Stimulated activated CD4-positive, alpha-beta T cell treated with anti-CD3 and anti-CD28 coated beads, TNF-alpha, amount 100 ng/mL, for 48 hours (primary cell): ENCODE measurements at places on chromosomes 16 and 17.

DNA sequence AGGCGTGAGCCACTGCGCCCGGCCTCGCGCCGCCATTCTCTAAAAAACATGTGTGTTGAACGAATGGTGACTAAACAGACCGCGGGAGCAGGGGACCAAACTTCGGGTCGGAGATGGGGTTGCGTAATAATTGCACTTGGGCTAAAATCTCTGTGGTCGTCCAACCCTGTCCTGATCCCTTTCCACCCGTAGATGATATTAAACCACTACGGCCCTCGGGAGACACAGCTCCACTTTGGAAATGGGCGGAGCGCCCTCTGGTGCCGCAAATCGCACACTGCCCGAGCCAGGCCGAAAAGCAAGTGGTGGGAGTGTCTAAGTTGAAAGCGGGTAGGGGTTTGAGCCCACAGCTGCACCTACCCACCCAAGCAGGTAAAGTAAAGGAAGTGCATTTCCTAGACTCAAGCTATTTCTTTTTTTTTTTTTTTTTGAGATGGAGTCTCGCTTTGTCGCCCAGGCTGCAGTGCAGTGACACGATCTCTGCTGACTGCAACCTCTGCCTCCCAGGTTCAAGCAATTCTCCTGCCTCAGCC lies 17.0 kb downstream of the CAVIN1 start:
- peak; percentile 66 for DNase-seq

DNA sequence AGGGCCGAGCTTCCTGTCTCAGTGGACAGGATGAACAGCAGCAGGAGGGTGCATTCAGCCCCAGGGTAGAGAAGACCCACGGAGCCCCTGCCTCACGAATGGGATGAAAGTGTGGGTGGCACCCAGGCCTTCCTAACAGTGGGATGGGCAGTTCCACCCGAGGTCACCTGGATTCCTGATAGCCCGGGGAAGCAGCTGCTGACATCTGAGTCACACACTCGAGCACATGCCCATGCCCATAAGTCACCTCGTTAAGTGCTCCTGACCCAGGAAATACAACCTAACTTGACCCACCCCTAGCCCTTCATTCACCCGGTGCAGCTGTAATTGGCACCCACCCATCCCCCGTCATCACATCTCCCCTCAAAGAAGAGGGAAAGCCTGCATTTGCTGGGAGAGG lies 85.3 kb upstream of the FOXF1 start:
- DNase-seq: no peak

DNA sequence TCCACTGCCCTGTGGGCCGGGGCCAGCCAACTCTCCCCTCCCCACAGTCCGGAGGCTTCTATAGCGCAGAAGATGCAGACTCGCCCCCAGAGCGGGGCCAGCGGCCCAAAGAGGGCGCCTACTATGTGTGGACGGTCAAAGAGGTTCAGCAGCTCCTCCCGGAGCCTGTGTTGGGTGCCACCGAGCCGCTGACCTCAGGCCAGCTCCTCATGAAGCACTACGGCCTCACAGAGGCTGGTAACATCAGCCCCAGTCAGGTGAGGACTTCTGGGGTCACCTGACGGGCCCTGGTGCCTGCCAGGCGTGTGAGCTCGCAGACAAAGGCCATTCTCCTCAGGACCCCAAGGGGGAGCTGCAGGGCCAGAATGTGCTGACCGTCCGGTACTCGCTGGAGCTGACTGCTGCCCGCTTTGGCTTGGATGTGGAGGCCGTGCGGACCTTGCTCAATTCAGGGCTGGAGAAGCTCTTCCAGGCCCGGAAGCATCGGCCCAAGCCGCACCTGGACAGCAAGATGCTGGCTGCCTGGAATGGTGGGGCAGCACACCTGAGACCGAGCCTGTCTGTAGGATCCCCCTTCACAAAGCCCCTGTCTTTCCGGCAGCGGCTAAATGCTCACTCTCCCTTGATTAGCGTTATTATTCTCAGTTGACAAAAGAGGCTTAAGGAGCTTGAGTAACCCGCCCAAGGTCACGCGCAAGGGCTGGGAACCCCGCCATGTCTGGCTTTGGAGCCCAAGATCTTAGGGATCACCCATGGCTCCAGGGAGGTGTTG lies 3.9 kb downstream of the SPATA20 start:
- DNase-seq: no peak

- no peak for DNase-seq
These were observed 24.3 kb upstream of the ZFPM1 start for GRCh38 chr16:88428616-88429386.

DNA sequence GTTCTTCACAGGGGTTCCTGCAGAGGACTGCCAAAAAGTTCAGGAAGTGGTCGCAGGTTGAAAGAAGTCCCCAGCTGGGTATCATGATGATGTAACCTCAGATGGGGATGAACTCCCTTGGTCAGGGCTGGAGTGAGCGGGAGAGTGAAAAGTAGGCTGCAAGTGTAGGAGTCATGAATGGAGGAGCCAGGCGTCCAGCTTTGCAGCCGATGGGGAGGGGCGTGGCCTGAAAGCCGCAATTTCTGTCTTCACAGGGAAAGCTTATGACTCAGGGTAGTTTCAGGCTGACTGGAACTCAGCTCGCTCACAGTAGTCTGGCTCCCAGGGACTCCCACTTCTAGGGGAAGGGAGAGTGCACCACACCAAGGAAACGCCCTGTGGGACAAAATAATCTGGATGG lies 70.0 kb upstream of the HS3ST3A1 start:
- no peak for DNase-seq

DNA sequence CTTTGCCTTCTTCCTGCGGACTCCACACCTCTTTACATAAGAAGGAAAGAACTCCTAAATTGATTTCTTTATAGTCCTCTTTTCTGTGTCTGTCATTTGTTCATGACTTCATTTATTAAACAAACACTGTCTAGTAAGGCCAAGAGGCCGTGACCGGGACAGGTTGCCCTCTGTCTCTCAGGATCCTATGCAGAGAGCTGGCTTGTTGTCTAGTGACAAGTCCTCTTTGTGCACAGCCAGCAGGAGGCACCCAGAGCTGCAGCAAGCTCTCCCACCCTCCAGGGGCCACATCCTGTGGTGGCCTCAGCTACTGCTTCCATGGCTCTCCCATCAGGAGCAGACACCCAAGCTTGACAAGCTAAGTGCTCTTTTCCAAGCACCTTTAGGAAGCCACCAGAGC lies 50.6 kb downstream of the PLD6 start:
- DNase-seq: no peak

DNA sequence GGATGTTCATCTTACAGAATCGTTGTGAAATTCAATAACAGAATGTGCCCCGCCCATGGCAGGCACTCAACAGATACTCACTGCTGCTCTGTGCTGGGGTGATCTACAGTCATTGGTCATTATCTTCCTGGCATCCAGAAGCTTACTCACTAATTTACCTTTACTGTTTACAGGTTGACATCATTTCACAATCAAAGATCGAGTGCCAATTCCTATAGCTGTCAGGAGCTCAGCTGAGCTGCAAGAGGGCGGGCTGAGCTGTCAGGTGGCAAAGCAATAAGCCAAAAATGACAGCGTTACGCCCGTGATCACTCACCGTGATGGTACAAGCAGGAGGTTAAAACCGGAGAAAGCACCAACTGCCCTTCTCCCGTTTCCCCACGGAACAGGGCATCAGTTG lies 51.2 kb downstream of the LITAF start:
- DNase-seq: no peak

- no peak for DNase-seq
These were observed 1.3 kb upstream of the TUBB3 start for GRCh38 chr16:89921702-89922476.

GRCh38 chr16:26594666-26595065 lies 472.1 kb upstream of the C16orf82 start:
- no peak for DNase-seq

DNA sequence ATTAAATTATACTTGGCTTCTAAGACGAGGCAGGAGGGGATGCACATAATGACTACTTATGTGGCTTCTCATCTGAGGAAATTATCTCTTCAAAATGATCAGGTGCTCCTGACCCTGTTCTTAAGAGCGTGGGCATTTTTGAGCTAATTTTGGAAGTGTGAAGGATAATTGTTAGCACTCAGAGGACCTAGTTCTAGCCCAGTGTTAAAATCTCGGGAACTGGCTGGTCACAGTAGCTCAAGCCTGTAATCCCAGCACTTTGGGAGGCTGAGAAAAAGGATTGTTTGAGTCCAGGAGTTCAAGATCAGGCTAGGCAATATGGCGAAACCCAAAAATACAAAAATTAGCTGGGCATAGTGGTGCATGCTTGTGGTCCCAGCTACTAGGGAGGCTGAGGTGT lies 103.0 kb upstream of the DHX40 start:
- DNase-seq: no peak

DNA sequence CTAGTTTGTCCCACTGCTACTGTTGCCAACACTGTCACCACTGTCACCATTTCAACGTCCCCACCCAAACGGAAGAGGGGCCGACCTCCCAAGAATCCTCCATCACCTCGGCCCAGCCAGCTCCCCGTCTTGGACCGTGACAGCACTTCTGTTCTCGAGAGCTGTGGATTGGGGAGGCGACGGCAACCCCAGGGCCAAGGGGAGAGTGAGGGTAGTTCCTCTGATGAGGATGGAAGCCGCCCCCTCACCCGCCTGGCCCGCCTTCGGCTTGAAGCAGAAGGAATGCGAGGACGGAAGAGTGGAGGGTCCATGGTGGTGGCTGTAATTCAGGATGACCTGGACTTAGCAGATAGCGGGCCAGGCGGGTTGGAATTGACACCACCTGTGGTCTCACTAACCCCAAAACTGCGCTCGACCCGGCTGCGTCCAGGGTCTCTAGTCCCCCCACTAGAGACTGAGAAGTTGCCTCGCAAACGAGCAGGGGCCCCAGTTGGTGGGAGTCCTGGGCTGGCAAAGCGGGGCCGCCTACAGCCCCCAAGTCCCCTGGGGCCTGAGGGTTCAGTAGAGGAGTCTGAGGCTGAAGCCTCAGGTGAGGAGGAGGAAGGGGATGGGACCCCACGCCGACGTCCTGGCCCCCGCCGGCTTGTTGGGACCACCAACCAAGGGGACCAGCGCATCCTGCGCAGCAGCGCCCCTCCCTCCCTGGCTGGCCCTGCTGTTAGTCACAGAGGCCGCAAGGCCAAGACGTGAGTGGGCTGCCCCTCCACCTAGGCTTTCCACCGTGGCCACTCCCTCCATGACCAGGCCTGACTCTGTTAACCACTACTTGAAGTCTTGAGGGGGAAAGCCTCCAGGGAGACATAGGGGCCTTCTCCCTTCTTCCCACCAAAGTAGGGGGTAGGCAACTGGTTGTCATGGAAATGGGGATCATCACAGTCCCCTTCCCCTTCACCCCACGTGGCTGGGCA lies 9.0 kb upstream of the PHKG2 start:
- no peak for DNase-seq

DNA sequence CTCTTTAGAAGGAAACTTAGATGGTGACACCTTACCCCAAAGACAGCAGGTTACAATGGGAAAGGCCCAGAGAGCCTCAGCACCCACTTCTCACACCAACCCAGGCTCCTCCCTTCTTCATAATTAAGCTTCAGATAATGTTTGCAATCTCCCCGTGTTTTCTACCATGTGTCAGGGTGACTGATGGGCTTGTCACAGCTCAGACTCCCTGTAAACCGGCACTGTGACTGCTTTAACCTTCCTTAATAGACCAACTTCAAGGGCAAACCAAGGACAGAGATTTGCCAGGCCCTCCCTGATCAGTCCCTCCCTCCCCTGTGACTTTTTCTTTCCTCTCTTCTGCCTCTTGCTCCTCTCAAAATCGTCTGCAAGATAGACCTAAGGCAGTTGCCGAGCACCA lies 760.6 kb upstream of the EEF2KMT start:
- DNase-seq: no peak

- no peak for DNase-seq
These were observed 31.4 kb downstream of the SMG6 start for GRCh38 chr17:2271985-2272702.
